GOT3 (cell line): ENCODE measurements at places on chromosomes 6 and 20.

DNA sequence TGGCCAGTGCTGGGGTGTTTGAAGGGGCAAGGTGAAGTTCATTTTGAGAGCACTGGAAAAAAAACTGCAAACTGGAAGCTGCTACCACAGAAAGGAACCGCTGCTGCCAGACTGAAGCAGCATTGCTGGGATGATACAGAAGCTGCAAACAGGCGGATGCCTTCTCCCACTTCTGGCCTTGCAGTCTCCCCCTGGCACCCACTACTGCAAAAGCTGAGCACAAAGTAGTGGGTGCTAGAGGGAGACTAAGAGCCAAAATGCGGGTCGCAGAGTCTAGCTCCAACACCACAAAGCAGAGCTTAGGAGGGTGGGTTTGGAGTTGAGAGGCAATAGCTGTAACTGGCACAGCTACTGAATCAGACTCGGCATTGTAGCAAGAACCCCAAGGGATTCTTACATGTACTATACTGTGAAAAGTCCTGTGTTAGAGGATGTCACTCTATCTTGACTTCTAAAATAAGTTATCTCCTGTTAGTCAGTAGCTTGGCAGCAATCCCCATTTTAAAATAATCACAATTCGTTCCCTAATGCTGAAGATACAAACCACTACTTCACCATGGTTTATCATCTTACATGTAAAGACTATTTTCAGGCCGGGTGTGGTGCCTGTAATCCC, 44.0 kb upstream of the COL21A1 start:
- DNase-seq: no peak

GRCh38 chr6:53048431-53049195, 16.6 kb upstream of the FBXO9 start:
- no peak for DNase-seq

GRCh38 chr6:169869301-169869700, 117.9 kb downstream of the ERMARD start:
- no peak for DNase-seq

- DNase-seq: no peak
These were observed 10.6 kb downstream of the RPS10 start for GRCh38 chr6:34414999-34415858.

GRCh38 chr20:61629602-61630390, 377.7 kb downstream of the CDH4 start:
- DNase-seq: no peak

DNA sequence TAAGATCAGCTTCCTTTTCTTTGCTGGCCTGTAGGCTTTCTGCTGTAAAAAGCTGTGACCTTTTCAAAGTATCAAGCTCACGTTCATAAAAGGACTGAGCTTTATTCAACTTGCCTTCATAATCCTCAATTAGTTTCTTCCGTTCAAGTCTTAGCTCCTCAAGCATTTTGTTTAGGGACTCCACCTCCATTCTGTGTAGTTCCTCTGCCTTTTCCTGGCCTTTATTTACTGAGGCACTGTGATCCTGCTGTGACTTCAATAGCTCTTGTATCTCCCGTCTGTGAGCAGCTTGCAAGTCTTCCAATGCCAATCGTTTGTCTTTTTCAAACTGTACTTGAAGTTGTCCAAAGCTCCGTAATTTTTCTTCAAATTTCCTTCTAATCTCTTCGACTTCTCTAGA, 54.4 kb downstream of the FAM184A start:
- DNase-seq: no peak

GRCh38 chr6:23435126-23435525, 690.9 kb upstream of the NRSN1 start:
- DNase-seq: no peak

DNA sequence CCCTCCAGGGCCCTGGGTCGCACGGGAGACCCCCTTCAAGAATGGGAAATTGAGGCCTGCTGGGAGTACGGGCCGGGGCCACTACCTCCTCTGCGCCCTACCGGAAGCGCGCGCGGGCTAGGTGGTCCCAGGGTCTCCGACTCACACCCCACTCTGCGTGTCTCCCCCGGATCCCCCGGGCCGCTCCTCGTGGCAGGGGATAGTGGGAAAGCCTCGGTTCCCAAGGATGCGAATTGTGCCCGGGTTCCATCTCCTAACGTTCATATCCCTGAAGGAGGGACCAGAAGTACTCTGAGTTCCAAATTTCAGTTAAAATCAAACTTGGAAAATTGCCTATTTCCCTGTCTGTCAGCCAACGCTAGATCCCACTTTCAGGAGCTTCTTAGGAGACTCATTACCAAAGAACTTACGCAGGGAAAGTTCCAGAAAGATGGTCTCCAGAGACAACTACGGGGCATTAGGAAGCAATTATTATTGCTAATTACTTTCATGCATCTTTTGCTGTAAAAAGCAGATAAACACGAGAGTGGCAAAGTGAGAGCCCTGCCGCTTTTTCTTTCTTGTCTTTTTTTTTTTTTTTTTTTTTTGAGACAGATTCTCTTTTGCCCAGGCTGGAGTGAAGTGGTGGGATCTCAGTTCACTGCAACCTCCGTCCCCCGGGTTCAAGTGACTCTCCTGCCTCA, 858 bp downstream of the FAM83D start:
- no peak for DNase-seq

DNA sequence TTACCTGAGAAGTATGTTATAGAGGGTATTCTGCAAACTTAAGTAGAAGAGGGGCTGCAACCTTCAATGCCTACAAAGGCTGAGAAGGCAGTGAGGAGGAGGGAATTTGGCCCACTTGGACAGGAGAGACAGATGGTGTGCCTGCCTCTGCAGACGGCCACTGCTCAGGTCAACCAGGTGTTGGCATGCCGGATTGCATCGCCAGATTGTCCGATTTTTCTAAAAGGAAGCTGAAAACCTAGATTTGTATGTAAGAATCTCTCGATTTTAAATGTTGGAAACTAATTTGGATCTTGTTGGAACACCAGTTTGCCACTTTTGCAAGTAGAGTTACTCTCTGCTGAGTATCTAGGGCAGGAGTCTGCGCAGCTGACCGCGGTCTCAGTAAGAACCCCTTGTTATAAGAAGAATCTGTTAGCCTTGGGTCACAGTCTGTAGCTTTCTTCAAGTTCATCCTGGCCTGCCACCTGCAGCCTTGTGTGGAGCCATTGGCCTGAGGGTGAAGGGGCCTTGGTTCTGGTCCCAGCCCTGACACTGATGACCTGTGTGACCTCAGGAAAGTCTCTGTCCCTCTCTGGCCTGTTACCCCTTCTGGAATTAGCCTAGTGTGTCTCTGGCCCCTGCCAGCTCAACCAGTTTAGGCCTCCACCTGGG, 54.4 kb downstream of the TGM2 start:
- DNase-seq: no peak

- DNase-seq: no peak
These were observed 20.7 kb upstream of the ENPP1 start for GRCh38 chr6:131787079-131787478.

DNA sequence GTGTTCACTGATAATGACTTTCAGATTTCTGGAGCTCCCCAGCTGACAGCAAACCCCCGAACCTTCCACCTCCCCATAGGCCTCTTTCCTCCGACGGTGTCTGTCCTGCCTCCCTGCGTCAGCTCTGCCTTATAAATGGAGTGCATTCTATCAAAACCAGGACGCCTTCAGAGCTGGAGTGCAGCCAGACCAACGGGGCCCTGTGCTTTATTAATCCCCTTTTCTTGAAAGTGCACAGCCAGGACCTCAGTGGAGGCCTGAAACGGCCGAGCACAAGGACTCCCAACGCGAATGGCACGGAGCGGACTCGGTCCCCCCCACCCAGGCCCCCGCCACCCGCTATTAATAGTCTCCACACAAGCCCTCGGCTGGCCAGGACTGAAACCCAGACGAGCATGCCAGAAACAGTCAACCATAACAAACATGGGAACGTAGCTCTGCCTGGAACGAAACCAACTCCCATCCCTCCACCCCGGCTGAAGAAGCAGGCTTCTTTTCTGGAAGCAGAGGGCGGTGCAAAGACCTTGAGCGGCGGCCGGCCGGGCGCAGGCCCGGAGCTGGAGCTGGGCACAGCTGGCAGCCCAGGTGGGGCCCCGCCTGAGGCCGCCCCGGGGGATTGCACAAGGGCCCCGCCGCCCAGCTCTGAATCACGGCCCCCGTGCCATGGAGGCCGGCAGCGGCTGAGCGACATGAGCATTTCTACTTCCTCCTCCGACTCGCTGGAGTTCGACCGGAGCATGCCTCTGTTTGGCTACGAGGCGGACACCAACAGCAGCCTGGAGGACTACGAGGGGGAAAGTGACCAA, 42.3 kb upstream of the NAA20 start:
- DNase-seq: peak; percentile 74

DNA sequence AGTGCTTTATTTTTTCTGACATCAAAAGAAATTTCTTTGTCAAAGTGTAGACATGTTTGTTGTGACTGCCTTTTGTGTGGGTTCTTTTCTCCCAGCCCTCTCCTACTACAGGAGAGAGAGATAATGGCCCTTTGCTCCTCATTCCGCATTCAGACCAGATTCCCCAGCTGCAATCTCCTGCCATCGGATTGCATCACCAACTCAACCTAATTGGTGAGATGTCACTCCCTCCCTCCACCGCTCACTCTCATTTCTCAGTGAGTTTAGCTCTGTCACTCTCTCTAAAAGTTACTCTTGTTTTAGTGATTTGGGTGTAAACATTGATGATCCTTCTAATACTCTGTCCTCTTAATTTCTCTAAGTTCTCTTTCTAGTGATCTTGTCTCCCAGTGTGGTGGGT, 22.7 kb downstream of the UTRN start:
- DNase-seq: no peak

DNA sequence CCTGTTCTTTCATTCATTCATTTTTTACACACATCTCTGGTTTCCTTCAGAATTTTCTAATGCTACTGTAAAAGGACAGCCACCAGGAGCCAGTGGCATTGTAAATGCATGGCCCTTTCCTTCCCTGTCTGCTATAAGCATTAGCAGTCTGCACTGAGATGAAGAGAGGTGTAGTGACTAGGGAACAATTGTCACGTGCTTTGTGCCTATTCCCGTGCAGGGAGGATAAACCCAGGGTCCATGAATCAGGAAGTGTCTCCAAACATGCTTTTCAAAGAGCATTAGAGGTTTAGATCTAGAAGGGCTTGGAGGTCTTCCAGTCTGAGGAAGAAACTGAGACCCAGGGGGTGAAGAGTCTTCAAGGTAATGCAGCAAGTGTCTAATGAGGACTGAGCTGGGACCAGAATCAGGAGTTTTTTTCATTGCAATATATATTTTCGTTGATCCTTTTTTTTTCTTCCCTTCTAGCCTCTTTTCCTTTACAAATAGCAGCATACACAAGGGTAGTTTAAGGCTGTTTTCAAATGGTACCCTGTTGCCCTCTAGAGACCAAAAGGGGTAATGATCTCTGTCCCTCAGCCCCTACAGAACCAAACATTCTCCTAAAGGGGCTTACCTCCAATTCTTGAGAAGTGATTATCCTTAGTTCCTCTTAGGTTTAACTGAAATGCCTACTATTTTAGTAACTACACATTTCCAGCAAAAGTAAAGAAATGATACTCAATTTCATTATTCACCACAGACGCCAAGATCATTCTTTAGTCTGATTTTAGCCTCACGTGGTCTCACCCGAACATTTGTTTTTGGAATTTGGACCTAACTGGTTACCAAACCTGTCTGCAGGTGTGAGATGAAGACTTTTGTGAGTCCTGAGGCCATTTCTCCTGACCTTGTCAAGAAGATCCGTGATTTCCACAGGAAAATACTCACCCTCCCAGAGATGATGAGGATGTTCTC, 6.6 kb downstream of the TRIM15 start:
- no peak for DNase-seq

DNA sequence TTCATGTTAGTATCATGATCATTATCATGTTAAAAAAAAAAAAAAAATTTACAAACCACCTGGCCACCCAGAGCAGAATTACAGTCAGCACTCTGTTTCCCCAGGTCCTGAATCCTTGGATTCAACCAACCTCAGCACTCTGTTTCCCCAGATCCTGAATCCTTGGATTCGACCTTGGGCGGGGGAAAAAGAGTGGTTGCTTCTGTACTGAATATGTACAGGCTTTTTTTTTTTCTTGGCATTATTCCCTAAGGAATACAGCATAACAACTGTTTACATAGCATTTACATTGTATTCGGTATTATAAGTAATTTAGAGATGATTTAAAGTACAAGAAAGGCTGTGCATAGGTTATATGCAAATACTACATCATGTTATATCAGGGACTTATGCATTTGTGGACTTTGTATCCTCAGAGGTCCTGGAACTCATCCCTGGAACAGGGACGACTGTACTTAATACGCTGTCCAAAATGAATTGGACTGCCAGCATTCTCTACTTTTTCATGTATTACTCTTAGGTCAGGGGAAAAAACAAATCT, 31.2 kb downstream of the GCNT2 start:
- no peak for DNase-seq

- DNase-seq: no peak
These were observed 52.9 kb upstream of the SLC22A16 start for GRCh38 chr6:110529355-110529754.

DNA sequence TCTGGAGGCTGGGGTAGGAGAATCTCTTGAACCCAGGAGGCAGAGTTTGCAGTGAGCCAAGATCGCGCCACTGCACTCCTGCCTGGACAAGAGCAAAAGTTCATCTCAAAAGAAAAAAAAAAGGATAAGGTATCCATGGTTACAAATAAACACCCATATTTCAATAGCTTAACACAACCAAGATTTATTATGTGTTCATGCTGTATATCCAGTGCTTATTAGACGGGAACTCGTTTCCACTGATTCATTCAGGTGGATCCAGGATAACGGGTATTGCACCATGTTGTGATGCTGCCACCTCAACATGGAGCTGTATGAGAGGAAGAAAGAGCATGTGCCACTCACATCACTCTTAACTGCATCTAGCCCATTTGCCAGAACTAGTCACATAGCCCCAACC, 69.1 kb upstream of the HIVEP1 start:
- DNase-seq: no peak

GRCh38 chr6:136306466-136306865, 16.8 kb upstream of the BCLAF1 start:
- no peak for DNase-seq

DNA sequence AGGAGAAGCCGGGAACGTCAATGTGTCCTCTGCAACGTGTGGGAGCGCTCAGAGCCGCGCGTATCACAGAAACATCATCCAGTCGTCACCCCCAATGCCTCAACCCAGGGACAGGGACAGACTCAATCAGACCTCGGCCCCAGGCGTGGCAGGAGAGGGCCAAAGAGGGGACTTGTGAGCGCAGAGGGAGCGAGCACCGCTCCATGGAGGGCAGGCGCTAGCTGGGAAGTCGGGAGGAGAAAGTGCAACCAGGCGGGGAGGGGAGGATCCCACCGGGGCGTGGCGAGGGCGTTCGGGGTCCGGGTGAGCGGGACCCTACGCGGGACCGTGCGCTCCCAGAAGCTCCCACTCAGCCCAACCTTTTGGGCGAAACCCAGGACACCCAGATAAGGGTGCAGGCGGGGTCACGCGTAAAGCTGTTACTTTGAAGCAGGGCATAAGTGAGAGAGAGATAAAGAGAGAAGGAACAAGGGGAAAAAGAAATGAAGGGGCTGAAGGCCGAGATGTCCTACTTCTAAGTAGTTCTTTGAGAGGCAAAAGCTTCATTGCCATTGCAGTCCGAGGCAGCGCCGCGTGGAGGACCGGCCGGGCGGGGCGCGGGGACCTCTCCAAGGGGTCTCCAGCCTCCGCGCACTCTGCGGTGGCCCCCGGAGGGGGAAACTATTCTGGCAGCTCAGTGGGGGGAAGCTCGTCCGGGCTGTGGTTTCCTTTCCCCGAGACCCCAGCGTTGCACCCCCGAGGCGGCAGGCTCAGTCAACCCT, 862 bp upstream of the SOBP start:
- DNase-seq: no peak
